CD8-positive, alpha-beta memory T cell (primary cell): ENCODE measurements at places on chromosomes 7 and 10. TPM values are rescaled to one million over a fixed set of nuclear protein-coding genes. Genes with fewer than 3 reads are reported as not detected.

SAP25 gene
- 13.9 TPM for total RNA-seq

LDB3 gene
- 0.07 TPM for total RNA-seq

CACNB2 gene
- not detected for total RNA-seq

UCN3 gene
- total RNA-seq = not detected

CPA1 gene
- not detected for total RNA-seq
